ENCODE measurements at places on chromosomes 6 and 20.
A peak's percentile ranks its signal among the peaks of the same experiment; 100 is the strongest.

- DNase-seq = no peak
Observed at GRCh38 chr20:4216142-4216735, 200.9 kb upstream of the RNF24 start.

GRCh38 chr6:144377586-144378210 lies 92.6 kb downstream of the UTRN start:
- DNase-seq = no peak

- DNase-seq = no peak
Observed at GRCh38 chr6:15351631-15352030, 105.8 kb downstream of the JARID2 start.

GRCh38 chr6:158284876-158285655 lies 27.2 kb upstream of the TULP4 start:
- DNase-seq = no peak

GRCh38 chr6:167211881-167212712 lies 54.3 kb upstream of the GPR31 start:
- DNase-seq = no peak

DNA sequence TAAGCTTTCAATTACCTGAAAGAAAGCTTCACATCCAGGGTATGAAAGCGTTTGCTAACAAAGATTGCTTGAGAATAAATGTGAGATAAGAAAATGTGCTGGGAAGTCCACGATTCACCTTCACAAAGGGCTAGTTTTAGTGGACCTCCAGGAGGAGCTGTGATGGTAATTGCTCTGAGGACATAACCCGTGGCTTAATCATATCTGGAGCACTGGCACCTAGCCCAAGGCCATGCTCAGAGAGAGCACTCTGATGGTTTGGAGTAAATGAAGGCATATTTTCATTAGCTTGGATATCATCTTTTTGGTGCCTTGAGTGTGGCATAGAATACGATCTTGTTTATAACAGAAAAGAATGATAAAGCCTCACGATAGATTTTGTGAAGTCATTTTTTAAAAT lies 46.9 kb upstream of the BACH2 start:
- no peak for DNase-seq

DNA sequence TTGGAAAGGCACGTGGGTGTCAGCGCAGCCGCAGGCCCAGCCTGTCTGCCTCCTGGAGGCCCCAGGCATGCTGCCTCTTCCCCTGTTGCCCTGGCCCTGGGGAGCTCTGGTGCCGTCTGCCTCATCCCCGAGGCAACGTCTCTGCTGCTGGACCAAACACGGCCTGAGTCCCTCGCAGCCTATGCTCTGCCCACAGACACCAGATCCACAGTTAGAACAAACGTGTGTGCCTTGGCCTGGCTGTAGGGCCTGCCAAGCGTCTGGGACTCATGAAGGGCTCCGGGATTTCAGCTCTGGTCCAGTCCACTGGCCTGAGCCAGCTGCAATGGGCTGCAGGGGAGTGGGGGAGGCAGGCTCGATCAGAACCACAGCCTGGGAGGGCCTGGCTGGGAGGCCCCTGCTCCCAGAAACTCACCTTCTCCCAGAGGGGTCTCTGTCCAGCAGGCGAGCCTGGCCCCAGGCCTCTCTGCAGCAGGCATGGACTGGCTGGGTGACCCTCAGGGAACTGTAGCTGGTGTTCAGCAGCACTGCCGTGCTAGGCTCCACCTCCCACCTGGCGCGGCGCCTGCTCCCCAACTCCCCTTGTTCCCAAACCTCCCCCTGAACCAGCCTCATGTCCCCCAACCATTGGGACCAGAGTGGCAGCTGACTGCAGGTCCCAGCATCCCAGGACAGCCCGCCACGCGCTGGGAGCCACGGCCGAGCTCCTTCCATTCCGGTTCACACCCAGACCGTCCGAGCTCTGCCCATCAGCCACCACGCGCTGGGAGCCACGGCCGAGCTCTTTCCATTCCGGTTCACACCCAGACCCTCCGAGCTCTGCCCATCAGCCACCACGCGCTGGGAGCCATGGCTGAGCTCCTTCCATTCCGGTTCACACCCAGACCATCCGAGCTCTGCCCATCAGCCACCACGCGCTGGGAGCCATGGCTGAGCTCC lies 197.0 kb downstream of the DLL1 start:
- DNase-seq = no peak

DNA sequence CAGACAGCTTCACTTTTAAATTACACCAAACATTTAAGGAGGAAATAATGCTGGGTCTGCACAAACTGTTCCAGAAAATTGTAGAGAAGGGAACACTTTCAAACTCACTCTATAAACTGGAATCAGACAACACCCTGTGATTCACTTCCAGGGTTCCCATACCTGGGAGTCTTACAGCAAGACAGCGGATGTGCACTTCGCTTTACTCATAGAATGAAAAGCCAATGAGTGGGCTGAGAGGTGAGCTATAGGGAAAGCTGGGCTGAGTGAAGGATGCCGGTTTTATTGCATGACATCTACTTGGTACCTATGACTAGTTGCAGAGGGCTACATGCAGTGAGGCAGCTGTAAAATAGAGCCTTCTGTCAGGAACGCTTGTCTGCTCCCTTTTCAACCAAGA lies 152.1 kb downstream of the FNDC1 start:
- DNase-seq = no peak

- no peak for DNase-seq
Observed at GRCh38 chr20:49661560-49662329, 51.9 kb downstream of the B4GALT5 start.

DNA sequence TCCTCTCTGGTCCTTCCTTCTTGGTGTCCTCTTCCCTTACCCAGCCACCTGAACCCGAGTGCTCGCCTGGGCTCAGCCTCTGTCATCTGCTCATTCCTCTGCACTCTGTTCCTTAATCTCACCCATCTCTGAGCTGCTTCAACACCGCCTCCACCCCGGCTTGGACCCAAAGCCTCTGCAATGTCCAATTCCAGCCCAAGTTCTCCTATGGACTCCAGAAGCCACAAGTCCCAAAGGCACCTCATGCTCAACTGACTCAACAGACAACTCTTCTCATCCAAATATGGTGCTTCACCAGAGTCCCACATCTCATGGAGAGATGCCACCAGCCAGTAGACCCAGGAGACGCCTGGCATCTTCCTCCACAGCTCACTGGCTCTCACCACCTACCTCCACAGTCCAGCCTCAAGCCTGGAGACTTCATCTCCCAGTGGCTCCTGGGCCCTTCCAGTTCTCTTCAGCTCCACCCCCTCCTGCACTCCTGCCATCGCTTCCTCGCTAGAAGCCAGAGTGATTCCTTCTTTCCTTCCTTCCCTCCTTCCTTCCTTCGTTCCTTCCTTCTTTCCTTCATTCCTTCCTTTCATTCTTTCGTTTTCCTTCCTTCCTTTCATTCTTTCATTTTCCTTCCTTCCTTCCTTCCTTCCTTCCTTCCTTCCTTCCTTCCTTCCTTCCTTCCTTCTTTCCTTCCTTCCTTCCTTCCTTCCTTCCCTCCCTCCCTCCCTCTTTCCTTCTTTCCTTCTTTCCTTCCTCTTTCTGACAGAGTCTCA lies 40.9 kb upstream of the NNAT start:
- DNase-seq = no peak

- no peak for DNase-seq
Observed at GRCh38 chr20:47699818-47700217, 85.5 kb downstream of the SULF2 start.

DNA sequence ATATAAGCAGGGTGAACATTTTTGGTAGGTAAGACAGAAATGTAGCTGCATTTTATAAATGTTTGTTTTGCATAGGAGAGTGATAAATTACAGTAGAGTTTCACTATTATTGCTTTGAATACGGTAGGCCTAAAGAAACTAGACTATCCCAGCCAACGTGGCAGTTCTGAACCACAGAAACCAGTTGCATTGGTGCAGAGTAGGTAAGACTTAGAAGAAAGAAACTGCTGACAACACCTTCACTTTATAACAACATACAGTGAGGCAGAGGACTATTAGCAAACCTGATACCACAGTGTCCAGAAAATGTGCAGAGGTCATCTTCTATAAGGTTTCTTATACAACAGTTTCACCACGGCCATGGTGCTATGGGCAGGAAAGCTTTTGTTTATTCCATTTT lies 566.1 kb downstream of the KIF16B start:
- no peak for DNase-seq

DNA sequence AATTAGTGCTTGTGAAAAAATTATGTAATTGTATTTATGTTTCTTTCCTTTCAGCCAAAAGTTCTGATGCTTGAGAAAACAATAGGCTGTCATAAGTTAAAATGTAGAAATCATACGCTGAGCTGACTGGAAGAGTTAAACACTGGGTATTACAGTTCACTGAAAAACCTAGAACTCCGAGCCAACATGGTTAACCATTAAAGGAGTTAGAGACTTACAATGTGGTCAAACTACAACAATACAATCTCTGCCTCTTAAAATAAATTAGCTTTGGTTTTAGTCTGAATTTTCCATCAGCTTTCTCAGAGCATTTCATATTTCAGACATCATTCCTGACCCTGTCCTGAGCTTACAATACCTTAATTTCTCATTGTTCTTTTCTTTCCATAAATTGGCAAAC lies 91.0 kb downstream of the COL12A1 start:
- no peak for DNase-seq

- DNase-seq = no peak
Observed at GRCh38 chr20:56798634-56799033, 169.5 kb downstream of the TFAP2C start.

- DNase-seq = no peak
Observed at GRCh38 chr6:33372526-33373123, 19.0 kb upstream of the KIFC1 start.

DNA sequence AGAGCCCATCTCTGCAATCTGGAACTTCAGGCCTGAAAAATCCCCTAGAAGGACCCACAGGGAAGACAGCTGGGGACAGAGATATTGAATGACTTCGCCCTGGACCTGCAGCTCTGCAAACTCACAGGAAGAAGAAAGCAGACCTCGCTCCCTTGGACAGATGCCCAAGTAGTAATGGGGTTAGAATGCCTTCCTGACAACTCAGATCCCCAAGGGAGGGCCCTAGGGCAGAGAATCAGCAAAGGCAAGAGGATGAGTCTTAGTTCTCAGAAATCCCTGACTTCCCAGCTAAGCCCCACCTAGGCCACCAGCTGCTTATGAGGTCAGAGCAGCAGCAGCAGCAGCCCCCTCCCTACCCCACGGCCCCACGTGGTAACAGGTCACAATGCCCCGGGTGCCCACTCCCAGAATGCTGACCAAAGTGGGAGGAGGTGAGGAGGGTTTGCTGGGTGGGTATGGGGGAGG lies at the start of gene C20orf141:
TSS of gene C20orf141 (plus strand) at position 401 of the 465 bp plus-strand sequence. CDS start 198 bp downstream, outside the sequence.
- DNase-seq = peak; percentile 74

- no peak for DNase-seq
Observed at GRCh38 chr6:12613811-12614210, 102.8 kb upstream of the PHACTR1 start.

- DNase-seq = no peak
Observed at GRCh38 chr6:167502471-167502870, 177.6 kb downstream of the TTLL2 start.

DNA sequence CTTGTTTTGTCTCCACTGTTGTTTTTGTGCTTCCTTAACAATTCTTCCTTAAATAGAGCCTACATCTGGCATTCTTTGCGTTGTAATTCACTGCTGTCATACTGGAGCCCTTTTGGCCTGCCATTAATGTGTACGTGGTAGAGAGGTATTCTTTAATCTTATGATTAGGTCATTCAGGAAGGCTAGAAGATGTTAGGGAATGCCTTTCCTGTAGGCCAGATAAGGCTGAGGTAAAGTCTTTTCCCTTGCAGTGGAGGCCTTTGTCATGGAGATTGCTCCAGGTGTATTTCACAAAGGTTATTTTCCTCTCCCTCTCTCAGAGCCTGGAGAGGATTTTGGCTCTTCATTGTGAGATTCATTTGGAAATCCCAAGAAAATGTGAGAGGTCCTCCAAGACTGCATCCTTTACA lies 146.9 kb downstream of the FUT9 start:
- DNase-seq = no peak

DNA sequence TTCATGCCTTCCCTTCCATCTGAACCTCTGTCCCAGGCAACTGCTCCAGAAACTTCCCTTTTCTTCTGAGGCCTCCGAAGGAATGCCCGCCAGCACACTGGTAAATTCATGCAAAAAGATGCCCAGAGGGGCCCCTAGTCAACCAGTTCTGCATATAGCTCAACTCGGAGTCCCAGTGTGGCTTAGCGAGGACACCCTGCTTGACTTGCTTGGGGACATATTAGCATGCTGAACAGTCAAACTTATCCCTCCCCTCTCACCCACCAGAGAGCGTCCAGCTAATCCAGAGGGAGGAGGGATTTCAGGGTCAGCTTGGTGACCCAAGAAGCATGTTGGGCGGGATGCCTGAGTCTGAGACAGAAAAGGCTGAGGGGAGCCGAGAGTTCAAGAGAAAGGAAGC lies 23.0 kb upstream of the MDFI start:
- no peak for DNase-seq

- DNase-seq = no peak
Observed at GRCh38 chr6:1351381-1352008, 37.9 kb upstream of the FOXF2 start.

GRCh38 chr20:57397693-57398108 lies 6.5 kb downstream of the RBM38 start:
- DNase-seq = peak; percentile 39

GRCh38 chr6:13941902-13942301 lies 17.1 kb downstream of the RNF182 start:
- no peak for DNase-seq

DNA sequence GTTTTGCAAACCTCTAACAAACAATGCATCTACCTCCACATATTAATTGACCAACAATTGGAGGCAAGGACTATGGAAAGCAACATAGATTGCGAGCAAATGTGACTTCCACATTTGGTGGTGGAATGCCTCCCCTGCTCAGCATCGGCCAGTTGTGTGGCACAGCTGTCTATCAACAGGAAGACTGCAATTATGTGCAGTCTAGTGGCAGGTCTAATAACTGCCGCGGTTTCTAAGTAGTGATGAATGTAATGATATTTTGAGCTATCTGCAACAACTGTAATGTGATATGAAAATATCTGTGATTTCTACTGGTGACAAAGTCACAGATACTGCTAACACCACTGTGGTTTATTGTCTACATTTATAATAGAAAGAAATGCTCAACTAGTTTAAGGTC lies 56.8 kb downstream of the NCR2 start:
- peak; percentile 19 for DNase-seq

- DNase-seq = no peak
Observed at GRCh38 chr20:20225325-20226043, 142.4 kb upstream of the INSM1 start.

DNA sequence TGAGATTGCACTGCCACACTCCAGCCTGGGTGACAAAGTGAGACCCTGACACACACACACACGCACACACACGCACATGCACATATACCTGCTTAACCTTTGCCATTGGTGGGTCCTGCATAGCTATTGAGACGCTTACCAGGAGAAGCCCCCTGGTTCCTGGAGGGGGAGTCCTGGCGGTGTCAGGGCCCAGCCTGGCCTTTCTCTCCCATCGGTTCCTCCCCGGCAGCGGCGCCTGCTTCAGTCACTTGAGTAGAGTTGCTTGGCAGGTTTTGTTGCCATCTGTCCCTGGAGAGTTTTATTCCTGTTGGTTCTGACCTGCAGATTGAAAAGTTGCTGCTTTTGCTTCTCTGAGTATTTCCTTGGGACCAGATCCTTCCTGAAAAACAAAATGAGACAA lies 20.6 kb upstream of the FAM209A start:
- no peak for DNase-seq

- DNase-seq = peak; percentile 41
Observed at GRCh38 chr6:143037470-143037869, 23.2 kb upstream of the AIG1 start.

GRCh38 chr6:169315830-169316614 lies 62.4 kb upstream of the THBS2 start:
- DNase-seq = no peak
